Ovary (tissue), 10 donors: ENCODE measurements at places on chromosomes 5 and 9. TPM values are rescaled to one million over a fixed set of nuclear protein-coding genes. Genes with fewer than 3 reads are reported as not detected.

PRUNE2 gene
- polyA plus RNA-seq, result 3.3 TPM

TICAM2 gene
- 3.1 TPM for polyA plus RNA-seq

GRCh38 chr5:135553688-135554462 lies 18.1 kb upstream of the NEUROG1 start:
- DNase-seq, result no peak

DNA sequence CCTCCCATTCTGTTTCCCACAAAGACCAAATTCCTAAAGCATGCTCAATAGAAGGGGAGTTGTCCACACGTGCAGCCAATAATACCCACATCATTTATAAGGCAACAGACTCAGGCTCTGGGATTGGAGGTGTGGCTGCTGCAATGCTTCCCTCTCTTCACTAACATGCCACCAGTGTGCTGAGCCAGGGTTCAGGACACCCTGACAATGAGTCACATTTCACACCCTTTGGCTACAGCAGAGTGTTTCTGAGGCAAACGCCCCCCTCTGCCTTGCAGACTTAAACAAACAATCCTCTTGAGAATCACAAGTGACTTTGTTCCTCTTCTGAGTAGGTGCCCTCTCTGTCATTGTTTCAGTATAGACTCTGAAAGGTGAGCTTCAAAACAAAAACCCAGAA lies 189.3 kb upstream of the TLE4 start:
- no peak for DNase-seq

TMC1 gene
- 0.48 TPM for polyA plus RNA-seq

GRCh38 chr9:96174371-96174770 lies 127.6 kb downstream of the HSD17B3 start:
- no peak for DNase-seq

DNA sequence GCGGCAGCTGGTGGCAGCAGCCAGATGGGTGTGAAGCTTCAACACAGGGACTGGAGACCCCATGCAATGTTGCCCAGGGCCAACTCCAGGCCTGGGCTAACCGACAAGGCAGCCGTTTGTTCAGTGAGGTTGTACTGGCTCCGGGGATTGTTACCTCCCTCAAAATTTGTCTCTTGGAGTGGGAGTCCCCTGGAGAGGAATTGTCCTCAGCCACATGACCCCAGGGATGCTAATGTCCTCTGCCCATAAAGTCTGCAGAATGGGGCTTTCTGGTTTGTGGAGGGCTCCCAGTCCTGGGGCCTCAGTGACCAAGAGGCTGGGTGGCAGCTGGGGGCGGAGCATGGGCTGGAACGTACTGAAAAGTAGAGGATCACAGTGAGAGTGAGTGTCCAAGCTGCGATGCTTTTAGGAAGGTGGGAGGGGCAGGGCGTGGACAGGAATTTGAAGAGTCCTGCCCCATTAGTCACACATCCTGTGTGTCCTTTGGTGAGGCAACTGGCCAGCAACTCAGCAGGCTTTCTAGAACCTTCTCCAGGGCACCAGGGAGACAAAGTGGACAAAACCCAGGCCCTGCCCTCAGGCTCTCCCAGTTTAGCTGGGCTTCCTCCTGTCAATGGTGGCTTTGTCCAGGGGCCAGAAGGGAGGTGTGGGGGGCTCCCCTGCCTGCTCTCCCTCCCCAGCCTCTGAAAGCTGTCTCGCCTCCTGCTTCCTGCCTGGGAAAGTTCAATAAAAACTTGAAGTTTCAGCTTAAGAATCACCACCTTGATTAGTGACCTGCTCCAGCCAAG lies 114.0 kb downstream of the NSG2 start:
- DNase-seq, result no peak

DNA sequence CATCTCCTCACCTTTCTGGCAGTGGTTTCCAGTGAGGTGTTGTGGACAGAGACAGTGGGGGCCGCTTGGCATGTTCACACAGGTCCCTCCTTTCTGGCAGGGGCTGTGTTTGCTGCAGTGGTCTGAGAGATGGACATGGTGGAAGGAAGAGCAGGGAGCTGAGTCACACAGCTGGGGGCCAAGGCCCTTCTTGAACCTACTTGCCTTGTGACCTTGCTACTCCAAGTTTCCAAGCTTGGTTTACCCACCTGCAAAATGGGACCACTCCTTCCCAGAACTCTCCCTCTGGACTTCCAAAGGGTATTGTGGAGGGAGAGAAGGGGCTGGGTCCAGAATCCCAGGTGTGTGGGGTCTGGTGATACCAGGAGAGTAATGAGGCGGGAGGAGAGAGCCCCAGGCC lies 4.1 kb downstream of the F12 start:
- DNase-seq, result no peak

DNA sequence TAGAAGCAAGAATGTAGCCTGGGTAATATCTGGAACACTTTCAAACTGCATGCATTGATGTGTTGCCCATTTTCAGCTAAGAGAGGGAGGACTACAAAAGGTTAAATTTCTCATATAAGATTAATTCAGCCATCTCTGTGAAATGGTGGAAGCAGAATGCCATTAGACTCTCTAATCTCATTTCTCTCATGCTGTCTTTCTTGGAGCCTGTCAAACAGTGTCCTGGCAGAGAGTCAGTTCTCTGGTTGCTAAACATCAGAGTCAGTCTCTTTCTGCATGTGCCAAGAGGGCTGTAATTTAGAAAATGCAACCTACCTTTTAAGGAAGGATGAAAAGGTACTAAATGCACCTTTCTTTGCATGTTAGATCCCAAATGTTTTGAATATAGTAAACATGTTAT lies 910 bp upstream of the GARNL3 start:
- no peak for DNase-seq

DNA sequence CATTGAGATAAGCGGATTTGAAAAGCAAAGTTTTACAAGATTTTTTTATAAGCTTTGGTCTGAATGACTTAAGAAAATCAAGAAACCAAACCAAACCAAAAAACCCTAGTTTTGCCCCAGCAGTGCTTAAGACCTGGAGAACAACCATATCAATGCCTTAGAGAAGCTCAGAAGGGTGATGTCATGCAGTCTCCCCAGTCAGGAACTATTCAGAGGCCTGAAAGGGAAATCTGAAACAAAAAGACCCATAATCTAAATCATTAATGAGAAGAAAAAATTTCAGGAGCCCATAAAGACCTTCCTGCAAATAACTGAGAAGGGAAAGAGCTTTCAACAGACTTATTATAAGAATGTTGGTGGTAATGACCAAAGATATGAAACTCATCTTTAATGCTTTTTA lies 280.1 kb downstream of the MARCHF11 start:
- no peak for DNase-seq
